Stimulated activated CD4-positive, alpha-beta T cell treated with anti-CD3 and anti-CD28 coated beads, Interleukin-1b, Interleukin-23, amount 100 ng/mL, for 1 hour (primary cell): ENCODE measurements at places on chromosomes 2 and 18.
A peak's percentile ranks its signal among the peaks of the same experiment; 100 is the strongest.

GRCh38 chr18:22625406-22625805 is 207.7 kb upstream of the CTAGE1 start:
- DNase-seq, result no peak

DNA sequence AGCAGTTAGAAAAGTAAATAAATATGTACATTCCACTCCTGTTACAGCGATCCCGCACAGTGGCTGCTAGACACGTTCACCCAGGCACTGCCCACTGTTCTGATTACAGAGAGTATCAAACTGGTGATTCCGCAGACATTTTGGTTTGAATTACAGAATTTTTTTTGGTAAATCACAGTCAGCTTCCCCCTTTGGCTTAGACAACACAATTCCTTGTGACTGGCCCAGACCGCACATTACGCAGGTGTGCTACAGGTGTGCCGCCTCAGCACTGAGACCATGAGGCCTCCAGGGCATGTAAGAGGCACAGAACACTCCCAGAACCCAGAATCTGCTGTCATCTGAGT is 112.3 kb downstream of the PXDN start:
- DNase-seq, result no peak

DNA sequence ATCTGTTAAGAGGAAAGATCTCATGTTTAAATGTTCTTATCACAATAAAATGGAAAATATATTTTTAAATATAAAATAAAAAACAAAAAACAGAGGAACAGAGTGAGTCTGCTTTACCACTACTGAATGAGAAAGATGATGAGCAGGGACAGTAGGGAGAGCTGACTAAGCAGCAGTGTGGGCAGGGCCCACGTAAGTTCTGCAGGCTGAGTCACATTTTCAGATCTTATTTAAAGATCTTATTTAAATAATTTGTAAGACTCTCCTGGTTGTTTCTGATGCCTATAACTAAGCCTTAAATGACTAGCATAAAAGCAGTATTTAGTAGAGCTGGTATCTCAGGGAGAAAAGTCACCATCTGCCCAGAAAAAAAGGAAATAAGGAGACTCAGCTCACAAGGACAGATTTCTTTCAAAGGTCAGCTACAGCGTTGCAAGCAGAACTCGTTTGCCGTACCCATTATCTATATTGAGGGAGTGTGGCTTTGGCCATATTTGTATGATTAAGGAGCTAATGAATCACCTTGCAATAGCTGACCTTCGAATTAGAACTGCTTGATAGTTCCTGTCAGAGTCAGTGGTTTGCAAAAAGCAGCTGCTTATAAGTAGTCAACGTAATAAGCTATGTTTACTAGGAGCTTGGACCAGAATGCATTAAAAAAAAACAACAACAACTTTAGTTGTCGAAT is 322.1 kb upstream of the CHAC2 start:
- no peak for DNase-seq

- DNase-seq, result no peak
These were observed 105.0 kb downstream of the AGAP1 start for GRCh38 chr2:235598532-235599531.

GRCh38 chr2:37856101-37856751 is 68.9 kb upstream of the RMDN2 start:
- no peak for DNase-seq

DNA sequence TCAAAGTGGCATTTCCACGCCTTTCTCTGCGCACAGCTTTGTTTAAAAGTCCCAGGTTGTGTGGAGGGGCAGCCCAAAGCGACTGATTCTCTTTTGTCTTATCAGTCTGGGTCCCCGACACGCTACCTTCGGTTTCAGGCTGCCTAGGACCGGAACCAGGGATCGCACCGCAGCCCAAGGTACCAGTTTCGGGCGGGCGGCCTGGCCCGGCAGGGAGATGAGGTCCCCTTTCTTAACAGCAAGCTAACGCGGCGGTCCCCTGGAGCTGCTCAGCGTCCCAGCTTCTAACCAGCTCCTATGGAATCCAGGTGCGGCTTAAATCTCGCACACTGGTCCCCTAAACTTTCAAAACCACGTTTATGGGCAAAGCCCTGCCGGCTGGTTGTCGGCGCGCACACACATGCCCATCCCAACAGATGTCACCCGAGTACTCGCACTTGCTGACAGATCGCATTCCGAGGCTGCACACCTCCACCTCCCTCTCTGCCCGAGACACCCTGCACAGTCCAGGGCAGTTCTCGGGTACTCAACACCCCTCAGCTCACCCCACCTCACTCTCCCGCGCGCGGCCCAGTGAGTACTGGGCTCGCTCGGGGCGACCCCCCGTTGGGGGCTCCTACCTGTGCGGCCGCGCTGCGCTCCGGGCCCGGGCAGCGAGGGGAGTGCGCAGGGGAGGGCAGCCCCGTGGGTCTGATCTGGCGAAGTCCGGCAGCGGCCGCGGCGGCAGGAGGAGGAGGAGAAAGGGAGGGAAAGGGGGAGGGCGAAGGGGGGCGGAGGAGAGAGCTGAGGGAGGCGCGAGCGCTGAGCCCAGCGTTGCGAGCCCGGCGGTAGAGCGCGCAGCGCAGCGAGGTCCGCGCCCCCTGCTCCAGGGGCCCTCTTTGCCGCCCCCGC is at the start of gene EFEMP1:
EFEMP1 (minus strand) TSS at position 692 of the 891 bp plus-strand sequence. CDS start 1,342 bp downstream, outside the sequence.
- DNase-seq, result no peak

DNA sequence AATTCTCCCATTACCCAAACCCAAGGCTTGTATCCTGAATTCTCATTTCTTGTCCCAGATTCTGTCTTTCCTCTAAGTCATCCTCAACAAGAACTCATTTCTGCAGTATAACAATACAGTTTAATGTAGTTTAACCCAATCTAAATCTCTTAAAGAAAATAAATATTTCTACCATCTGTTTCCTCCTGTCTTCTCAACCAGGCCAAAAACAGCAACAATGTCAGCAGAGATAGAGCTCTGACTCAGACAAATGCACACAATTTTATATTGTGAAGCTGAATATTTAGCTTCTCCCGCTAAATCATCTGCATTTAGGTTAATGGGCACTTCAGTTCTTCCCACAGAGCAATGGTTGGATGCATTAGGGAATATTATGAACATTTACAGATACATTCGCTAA is 35.7 kb upstream of the KYNU start:
- no peak for DNase-seq

- no peak for DNase-seq
These were observed 144.7 kb downstream of the ZNF516 start for GRCh38 chr18:76350134-76351025.

DNA sequence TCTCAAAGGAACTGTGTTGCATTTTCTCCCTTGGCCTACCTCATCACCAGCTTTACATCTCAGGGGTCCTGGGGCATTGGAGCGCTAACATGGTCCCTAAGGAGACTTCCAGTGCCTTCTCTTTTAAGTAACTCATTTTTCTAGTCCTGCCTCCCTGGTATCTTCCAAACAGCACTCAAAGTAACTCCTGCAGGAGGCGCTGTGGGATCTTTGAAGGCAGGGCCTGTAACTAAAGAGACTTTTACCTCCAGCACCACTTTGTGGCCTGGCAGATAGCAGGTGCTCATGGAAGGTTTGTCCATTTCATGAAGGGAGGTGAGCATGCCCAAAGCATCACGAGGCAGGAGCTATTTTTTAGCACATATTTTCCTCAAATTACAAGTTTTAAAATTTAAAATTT is 411.0 kb upstream of the GYPC start:
- peak; percentile 5 for DNase-seq

GRCh38 chr2:207692206-207693065 is 19.0 kb upstream of the CCNYL1 start:
- DNase-seq, result peak; percentile 17

DNA sequence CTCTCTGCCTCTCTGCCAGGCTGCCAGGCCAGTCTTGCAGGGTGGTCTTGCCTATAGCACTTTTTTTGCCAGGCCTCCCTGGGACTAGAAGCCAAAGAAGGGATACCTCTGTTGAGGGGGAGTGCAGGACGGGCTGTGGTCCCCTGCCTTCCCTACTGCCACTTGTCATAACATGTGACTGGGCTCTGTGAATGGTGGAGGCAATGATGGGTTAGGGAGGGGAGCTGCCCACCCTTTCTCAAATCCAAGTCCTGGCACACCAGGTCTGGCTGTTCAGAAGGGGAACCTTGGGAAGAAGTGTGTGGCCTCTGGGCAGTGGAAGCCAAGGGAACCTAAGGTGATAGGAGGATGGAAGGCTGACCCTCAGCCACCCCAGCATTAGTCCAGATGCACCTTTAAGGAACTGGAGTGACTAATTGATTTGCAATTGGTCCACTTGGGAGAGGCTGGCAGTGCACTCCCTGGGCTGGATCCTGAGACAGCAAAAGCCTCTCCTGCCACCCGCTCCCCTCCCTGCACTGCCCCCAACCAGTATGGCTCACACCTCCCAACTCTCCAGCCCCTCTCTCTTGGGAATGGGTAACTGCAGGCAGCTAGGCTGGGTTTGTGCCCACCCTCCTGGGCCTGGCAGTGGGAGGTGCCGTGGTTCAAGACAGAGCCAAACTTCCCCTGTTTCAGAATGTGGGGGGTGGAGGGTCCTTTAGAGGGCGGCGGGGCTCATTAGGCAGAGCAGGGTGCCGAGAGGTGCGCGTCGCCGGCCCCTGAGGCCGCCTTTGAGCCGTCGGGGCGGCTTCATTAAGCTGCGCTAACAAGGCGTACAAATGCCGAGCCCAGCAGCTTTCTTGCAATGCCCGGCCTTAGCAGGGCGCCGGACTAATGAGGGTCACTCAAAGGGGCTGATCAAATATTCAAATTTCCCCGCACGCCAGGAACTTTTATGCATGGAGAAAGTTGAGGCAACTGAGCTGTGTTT is 4.5 kb upstream of the SIX3 start:
- no peak for DNase-seq

DNA sequence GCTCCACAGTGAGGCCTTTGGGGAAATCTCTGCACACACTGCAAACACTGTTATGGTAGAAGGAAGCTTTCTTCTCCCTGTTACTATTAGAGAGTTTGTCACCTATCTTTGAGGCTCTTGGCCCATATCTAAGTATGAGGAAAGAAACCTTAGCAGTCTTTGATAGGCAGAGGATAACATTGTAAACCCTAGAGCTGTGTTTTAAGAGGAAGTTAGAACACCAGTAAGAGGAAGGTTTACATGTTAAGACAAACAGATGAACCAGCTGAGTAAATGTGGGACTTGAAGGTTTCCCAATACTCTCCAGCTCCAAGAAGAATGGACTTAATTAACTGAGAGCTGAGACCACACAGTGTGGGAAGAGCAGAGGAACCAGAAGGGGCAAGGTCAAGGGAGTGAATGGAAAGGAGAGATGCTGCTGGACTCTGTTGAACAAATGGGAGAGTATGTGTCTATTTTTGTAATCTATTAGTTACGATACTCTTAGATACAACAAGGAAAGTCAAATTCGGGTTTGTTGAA is 257.0 kb downstream of the DPP10 start:
- DNase-seq, result no peak

DNA sequence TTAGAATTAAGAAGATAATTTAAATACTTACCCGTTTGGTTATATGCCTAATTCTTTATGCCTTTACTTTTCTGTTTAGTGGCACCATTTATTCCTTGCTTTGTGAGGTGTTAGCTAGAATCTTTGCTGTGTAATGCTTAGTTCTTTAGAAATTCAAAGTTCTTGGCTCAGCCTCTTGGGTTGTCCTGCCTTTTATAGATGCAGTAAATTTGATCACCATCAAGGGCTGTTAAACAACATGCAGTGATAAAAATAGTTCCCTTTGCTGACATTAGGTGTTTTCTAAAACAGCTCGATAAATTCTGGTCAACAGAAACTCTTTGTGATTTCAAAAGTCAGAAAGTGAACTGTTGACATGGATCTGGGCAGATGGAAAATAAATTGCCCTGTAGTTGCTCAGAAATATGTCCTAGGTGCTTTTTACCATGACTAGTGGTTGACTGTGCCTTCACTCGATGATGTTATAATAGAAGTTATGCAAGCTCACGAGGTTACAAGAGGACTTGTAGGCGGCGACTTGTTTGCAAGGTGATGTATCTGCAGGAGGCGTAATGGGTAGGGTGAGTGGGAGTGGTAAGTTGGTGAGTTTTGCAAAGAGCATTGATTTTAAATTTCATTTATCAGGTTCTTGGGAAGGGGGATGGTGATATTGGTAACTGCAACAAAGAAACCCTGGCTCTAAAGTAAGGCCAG is 52.1 kb downstream of the LRRTM1 start:
- no peak for DNase-seq

DNA sequence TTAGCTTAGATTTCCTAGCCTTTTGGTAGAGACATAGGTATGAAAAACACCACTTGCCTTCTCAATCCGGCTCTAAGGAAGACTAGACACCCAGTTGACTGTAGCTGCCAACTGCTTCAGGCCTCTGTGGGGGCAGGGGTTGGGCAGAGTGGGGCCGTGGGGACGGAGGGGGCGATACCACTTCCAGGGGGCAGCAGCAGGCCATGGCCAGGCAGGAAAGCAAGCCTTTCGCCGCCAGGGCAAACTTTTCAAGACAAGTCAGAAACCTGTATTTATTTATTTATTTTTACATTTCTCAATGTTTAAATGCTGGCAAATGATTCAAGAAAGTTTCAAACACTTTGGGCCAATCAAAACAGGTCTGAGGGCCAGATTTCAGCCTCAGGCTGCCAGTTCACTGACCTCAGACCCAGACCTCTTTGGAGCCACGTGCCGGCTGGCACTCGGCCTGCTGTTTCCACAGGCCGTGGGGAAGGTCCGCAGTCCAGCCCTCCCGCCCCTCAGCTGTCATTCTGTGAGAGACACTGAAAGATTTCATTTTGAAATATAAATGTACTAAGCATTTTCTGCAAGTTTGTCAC is 63.8 kb downstream of the MEX3C start:
- DNase-seq, result no peak

GRCh38 chr18:38695559-38696280 is 1130.1 kb upstream of the CELF4 start:
- no peak for DNase-seq

GRCh38 chr2:57821088-57821487 is 225.5 kb upstream of the VRK2 start:
- DNase-seq, result no peak

DNA sequence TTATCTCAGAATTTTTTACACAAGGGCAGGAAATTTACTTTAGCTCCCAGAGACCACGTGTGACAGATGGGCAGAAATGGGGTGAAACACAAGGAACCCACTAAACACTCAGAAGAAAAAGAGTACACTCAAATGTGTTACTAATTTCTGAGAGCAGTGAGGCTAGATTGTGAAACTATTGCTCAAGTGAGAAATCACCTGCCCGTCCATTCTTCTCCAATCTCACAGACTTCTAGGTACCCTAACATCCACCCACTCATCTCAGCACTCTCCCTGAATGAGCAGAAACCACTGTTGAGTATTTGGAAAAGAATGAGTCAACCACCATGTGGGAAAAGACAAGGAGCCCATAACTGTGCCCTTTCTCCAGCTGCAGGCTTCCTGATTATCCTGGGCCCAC is 293.0 kb upstream of the CDH2 start:
- DNase-seq, result no peak
